ENCODE measurements at places on chromosomes 2 and 18.

GRCh38 chr18:1861473-1861872 lies 709.8 kb downstream of the METTL4 start:
- no peak for DNase-seq

- DNase-seq: no peak
These were observed 1.6 kb downstream of the CAPN10 start for GRCh38 chr2:240588006-240588655.

DNA sequence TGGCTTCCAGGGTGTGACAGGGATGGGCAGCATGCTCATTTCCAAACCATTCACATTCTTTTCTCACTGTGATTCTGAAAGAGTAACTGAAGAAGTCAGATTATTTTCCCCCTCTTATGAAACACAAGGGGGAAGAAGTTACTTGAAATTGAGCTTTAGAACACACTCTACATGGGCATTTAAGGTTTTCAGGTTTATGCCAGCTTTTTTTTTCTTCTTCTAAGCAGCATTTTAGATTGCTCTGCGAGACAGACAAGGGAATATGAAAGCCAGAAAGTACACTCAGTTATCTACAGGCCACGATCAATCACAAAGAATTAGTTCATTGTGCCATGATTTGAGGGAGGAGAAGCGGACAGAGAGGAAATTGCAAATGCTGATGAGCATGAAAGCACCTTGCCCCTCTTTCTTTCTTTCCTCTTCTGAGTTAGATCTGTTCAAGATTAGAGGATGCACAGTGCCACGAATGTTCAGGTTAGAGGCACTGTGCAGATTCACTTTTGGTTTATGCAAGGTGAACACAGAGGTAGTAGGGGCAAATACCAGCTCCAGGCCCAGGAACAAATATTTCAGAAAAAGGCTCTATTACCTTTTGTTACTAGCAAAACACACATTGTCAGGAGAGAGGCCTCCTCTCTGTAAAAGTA lies 49.2 kb downstream of the CXCR4 start:
- DNase-seq: no peak

GRCh38 chr2:10222-10875 lies 36.0 kb downstream of the FAM110C start:
- no peak for DNase-seq

Measured in stimulated activated CD8-positive, alpha-beta memory T cell treated with anti-CD3 and anti-CD28 coated beads, Interleukin-7, amount 100 ng/mL, for 1 hour (primary cell).